HCT116 (cell line): ENCODE measurements at places on chromosomes 7 and 10. TPM values are rescaled to one million over a fixed set of nuclear protein-coding genes. Genes with fewer than 3 reads are reported as not detected.

The FBXL13 gene
- total RNA-seq, result 1.0 TPM

The ITIH5 gene
- not detected for total RNA-seq

The GET4 gene
- total RNA-seq, result 44.8 TPM

The ARF5 gene
- total RNA-seq, result 204 TPM

- no peaks in the 10 kb centered on the region for H3K36me3 ChIP-seq
- H3K27ac ChIP-seq, result no peak overlapping the region
- no peak overlapping the region for H3K4me3 ChIP-seq
- DNase-seq, result no peak
- H3K27me3 ChIP-seq, result no peaks in the 10 kb centered on the region
Observed at GRCh38 chr10:88616250-88616977, 29.9 kb downstream of the LIPJ start.

DNA sequence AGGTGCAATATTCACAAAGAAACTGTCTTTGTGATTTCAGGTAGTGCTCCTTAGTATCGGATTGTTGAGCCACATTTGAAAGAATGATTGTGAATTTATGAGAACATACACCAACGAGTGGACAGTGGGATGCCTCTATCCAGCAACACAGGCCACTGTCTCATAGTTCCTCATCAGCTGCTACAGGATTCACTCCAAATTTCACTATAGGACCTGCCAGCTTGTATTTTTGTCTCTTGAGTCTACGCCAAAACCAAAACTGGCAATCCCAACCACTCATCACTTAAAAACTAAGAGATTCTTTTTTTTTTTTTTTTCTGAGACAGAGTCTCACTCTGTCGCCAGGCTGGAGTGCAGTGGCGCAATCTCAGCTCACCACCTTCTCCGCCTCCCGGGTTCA lies 964.5 kb downstream of the CNTNAP2 start:
- H3K27me3 ChIP-seq, result no peaks in the 10 kb centered on the region
- DNase-seq, result no peak
- no peak overlapping the region for H3K27ac ChIP-seq
- no peaks in the 10 kb centered on the region for H3K4me1 ChIP-seq
